ENCODE measurements at places on chromosomes 2 and 18.

GRCh38 chr2:214180071-214180470 lies 230.8 kb upstream of the VWC2L start:
- DNase-seq = no peak

DNA sequence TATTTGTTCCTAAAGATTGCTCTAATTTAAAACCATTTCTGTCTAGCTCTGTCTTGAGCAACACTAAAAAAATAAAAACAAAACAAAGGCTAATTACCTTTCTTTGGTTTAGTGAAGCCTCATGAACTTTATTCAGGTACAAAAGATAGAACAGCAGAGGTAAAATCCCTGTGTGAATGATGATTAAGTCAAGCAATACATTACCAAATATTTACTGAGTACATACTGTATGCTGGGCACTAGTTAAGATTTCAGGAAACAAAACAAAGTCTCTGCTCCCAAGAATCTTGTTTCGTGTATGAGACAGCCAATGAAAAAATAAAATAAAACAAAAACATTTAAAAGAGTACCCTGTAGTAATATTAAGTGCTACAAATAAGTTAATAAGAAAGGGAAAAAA lies 257.5 kb downstream of the RND3 start:
- no peak for DNase-seq

DNA sequence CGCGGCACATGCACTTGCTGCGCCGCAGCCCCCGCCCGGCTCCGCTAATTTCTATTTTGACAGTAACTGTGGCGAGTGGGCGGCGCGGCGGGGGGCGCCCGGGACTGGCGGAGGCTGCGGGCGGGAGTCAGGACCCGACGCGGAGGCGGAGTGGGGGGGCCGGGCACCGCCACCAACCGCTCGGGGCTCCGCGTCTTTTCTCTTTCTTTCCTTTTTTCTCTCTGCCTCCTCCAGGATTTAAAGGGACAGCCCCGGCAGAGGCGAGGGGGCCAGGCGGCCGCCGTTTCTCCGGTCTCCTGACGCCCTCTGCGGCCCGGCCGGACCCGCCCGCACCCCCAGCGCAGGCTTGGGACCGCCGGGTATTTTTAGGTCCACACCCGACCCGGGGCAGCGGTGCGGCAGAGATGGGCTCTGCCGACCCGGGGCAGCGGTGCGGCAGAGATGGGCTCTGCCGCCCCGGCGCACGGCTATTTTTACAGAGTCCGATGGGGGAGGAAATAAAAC lies 460 bp upstream of the ZBTB7C start:
- DNase-seq = no peak

GRCh38 chr18:22253676-22254075 lies 84.3 kb downstream of the GATA6 start:
- DNase-seq = no peak

DNA sequence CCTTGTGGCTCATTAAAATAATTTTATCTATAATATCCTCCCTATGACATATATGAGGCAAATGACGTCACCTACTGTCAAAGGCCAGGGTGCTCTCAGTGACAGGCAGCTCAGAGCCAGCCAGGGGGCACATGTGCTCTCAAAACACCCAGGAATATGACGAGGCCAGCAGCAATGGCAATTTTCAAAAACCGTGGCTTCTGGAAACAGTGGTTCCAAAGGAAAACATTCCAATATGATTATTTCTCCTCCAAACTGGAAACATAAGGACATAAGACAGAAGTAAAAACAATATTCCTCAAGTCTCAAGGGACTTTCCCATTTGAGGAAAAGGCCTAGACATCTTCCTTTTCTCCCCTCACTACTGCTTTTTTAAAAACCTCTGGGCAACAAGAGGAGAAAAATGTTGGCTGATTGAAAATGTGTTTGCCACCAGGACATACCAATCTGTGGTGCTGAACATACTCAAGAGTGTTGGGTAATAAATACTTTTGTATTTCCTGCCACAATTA lies 40.8 kb downstream of the RNF152 start:
- no peak for DNase-seq

DNA sequence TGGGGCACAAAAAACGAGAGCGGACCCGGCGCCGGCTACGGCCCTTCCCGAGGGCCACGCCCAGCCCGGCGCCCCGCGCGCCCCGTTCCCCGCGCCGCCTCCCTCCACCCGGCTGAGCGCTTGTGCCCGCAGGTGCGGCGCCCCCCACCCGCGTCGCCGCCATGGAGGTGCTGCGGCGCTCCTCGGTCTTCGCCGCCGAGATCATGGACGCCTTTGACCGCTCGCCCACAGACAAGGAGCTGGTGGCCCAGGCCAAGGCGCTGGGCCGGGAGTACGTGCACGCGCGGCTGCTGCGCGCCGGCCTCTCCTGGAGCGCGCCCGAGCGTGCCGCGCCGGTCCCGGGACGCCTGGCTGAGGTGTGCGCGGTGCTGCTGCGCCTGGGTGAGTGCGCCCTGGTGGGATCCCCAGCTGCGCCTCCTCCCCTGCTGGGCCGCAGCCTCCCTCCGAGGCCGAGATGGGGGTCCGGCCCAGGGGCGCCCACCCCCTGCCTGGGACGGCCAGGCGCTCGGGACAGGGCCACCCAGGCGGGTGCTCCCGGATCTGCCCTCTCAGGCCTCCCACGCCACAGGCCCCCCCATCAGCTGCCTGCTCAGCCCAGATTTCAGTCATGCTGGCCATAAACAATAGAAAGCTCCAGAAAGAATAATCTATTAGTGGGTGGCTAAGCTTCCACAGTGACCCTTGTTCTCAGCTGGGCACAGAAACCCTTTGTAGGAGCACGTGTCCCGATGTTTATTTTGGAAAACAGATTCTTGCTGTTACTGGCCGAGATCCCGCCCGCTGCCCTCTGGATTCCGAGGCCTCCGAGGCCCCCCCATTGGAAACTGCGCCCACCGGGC lies 997 bp downstream of the BOK start:
- no peak for DNase-seq

DNA sequence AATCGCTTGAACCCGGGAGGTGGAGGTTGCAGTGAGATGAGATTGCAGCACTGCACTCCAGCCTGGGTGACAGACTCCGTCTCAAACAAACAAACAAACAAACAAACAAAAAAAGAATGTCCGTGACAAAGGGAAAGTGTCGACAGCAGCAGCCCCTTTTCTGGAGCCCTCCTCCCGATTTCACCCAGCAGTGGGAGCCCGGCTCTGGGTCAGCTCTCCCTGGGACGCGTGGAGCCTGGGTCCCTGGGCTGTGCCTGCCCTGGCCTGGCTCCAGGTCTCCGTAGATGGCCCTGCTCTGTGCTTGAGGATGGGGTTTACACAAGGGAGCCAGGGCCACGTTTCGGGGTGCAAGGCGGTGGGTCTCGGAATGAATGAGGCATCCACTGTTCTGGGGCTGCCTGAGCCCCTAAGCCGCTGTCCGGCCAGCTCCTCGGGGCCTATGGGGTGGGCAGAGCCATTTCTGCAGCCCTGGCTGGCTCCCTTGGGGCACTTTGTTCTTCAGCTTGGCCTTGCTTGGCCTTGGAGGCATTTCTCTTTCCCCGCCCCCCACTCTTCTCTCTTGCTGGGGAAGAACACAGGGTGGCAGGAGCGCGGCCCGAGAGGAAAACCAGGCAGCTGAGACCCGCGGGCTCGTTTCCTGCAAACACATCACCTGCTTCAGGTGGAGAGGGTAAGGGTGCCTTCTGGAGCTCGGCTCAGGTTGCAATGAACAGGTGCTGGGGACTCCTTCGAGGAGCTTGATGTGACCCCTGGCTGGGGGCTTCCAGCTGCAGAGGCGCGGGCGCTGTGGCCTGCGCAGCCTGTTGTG lies 29.1 kb downstream of the RTP5 start:
- DNase-seq = peak; percentile 86

- no peak for DNase-seq
Observed at GRCh38 chr18:12703096-12703567, 290 bp downstream of the PSMG2 start.

DNA sequence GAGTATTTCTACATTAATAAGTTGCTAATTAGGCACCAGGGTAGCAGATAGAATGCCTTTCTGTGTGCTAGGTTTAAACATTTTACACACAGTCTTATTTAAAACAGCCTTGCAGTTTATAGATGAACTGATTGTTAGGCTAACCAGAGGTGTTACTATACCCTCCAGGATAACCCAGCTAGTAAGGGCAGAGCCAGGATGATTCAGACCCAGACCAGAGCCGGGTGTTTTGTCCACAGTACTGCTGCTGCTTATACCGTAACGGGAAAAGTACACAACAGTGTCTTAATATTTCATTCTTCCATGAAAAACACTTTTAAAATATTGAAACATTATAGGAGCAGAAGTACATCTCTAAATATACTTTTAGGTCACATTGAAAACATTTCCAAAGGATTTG lies 82.7 kb downstream of the MALT1 start:
- DNase-seq = no peak

DNA sequence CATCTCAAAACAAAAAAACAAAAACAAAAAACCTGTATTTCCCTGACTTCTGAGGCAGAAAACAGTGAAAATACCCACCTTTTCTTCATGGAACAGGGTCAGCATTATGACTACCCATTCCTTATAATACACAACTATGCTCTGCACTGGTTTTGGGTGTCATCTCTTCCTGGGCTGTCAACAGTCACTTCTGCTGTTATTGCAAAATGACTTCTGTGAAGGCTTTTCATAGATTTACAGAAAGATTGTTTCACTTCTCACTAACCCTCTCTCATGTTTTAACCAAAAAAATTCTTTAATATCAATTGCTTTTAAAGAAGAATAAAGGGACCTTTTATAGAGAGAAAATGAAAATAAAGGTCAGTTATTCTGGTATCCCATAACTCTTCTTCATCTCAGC lies 26.5 kb upstream of the PIK3C3 start:
- DNase-seq = no peak

- DNase-seq = no peak
Observed at GRCh38 chr2:20937353-20937752, 106.5 kb downstream of the APOB start.

DNA sequence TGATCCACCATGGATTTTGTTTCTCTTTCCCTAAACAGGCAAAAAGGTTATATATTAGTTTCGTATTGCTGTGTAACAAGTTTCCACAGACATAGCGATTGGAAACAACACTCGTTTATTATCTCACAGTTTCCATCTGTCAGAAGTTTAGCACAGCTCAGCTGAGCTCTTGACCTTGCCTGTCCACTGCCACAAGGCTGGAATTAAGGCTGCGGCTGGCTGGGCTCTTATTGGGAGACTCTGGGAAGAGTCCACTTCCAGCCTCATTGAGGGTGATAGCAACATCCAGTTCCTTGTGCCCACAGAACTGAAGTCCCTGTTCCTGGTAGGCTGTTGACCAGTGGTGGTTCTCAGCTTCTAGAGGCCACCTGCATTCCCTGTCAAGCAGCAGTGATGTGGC lies 120.4 kb downstream of the TPGS2 start:
- DNase-seq = no peak

- no peak for DNase-seq
Observed at GRCh38 chr2:6495466-6495865, 370.2 kb downstream of the CMPK2 start.

- no peak for DNase-seq
Observed at GRCh38 chr18:615092-615521, 18.3 kb downstream of the CLUL1 start.

DNA sequence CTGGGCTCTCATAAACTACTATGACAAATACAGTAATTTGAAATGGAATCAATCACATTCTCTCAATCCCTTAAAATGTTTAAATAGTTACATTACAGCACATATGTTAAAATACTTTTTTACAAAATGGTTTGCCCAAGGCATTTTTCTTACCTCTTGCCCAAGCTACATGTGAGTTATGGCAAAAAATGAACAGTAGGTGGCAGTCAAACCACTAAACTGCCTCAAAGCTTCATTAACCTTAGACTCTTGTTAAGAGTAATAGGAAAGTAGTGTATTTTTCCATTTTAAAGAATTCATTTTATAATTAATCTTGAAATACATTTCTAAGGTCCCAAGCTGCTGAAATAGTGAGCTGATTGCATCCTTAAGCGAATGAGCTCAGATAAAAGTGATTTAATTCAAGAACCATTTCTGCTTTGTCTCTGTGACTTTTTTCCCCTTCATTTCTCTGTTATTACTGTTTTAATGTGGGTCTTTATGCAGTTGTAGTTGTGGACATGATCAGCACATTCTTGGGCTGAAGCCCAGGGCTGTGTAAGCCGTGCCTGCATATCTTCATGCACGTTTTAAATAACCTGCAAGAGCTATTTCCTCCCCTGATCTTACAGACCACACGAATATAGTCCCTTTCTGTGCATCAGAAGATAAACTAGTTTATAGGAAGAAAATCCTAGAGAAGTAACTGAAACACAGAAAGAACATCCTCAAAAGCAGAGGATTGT lies 311.8 kb downstream of the LNPK start:
- DNase-seq = peak; percentile 62

DNA sequence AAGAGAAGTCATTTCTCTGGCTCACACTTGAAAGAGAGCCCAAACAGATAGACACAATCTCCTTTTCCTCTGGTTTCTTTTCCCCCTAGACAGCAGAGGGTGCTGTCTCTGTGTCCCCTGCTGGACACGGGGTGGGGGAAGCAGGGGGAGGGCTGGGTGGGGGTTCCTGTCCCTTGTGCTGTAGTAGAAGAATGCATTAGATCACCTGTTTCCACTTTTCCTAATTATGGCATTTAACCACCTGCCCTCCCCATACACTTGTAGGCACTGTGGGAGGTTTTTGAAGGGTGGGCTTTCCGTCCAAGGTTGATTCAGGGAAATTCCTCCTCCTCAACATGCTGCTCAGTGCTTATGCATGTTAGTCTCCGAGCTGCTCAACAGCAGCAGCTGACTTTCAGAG lies 206.2 kb upstream of the EPAS1 start:
- DNase-seq = no peak

DNA sequence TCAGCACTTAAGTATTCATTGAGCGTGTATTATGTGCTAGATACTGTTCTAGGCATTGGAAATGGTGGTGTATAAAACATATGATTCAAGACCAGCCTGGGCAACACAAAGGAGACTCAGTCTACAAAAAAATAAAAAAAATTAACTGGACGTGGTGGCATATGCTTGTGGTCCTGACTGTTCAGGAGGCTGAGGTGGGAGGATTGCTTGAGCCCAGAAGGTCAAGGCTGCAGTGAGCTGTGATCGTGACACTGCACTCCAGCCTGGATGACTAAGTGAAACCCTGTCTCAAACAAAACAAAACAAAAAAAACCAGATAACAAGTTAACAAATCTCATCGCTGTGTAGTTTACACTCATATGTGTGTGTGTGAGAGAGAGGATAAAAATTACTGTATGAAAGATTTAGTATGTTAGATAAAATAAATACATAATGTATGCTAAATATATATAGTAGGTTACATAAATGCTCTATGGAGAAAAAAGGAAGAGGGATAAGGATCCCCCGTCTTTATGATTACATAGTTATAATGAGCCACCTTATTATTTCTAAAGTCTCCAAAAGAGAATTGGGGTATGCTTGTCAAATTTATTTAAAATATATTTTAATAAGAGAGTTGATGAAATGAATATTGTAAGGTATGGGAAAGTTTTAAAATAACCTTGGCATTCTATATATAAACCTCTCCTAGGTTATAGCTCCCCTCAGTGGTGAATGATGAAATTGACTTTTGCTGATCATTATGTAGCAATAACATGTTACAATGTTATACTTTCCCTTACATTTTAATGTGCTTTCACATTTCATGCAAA lies 69.2 kb downstream of the EHBP1 start:
- peak; percentile 72 for DNase-seq

GRCh38 chr2:47003641-47004427 lies 88.2 kb upstream of the MCFD2 start:
- no peak for DNase-seq

GRCh38 chr2:60526623-60527022 lies 26.8 kb downstream of the BCL11A start:
- DNase-seq = no peak

All from NCI-H510A treated with DMSO at 0.1 percent for 48 hours (cell line).